Left hindlimb (tissue), 1 donor: ENCODE measurements at places on chromosomes 6 and 20.

- DNase-seq, result no peak
Measured at GRCh38 chr20:29741594-29741893, 1515.9 kb upstream of the DEFB115 start.

DNA sequence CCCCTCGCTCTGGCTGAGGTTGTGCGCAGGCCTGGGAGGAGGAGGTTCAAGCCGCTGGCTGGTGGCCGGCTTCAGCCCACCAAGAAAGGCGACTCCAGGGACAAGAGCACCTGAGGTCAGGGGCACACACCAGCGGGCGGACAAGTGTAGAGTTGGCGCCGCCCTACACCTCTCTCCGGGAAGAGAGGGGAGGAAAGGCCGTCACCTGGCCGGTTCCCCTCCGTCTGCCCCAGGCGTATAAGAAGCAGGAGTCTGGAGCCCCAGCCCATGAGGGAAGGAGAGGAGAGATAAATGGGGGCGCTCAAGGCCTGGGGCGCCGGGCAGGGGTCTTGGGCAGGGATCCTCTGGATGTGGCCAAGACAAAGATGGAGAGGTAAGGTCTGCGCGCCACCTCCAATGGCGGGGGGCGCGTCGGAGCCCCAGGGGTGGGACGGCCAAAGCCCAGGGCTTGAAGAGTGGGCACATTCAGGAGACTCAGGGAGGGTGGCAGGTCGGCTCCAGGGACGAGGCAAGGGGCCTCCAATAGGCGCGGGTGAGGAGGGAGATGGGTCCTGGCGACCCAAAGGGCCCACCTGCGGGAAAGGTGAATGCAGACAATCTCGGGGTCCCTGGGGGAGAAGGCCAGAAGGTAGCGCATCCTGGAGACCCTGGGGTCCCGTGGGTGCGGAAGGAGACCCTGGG lies 826 bp downstream of the RIMS4 start:
- no peak for DNase-seq

GRCh38 chr20:25257130-25257529 lies 9.2 kb downstream of the PYGB start:
- no peak for DNase-seq

DNA sequence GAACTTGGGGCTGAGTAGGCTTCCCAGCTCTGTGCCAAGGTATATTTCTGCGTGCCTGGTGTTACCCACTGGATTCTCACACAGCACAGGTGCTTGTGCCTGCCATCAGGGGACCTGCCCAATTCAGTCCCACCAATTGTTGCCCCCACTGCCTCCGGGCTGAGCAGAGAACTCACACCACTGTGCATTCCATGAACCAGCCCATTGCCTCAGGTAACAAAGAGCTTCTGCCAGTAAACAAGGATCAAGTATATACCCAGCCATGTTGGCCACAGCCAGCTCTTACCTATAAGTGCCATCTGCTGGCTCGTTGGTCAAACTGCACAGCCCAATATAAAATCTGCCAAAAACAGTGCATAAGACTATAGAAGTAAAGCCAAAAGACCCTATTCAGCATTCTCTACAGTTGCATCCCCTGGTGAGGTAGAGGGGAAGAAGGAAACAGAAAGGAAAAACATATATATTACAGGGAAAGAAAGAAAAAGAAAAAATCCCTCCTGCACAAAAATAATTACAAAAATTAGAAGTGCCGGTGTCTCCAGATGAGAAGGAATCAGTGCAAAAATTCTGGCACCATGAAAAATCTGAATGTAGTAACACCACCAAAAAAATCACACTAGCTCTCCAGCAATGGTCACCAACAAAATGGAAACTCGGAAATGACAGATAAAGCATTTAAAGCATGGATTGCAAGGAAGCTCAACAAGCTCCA lies 241.4 kb downstream of the IBTK start:
- no peak for DNase-seq

GRCh38 chr6:77356821-77357220 lies 106.5 kb downstream of the HTR1B start:
- no peak for DNase-seq

- no peak for DNase-seq
Measured at GRCh38 chr20:61718361-61719005, 347.2 kb downstream of the TAF4 start.

- DNase-seq, result no peak
Measured at GRCh38 chr6:122997541-122998150, 1.6 kb downstream of the CLVS2 start.

GRCh38 chr6:111894272-111894671 lies 21.0 kb upstream of the FYN start:
- no peak for DNase-seq

DNA sequence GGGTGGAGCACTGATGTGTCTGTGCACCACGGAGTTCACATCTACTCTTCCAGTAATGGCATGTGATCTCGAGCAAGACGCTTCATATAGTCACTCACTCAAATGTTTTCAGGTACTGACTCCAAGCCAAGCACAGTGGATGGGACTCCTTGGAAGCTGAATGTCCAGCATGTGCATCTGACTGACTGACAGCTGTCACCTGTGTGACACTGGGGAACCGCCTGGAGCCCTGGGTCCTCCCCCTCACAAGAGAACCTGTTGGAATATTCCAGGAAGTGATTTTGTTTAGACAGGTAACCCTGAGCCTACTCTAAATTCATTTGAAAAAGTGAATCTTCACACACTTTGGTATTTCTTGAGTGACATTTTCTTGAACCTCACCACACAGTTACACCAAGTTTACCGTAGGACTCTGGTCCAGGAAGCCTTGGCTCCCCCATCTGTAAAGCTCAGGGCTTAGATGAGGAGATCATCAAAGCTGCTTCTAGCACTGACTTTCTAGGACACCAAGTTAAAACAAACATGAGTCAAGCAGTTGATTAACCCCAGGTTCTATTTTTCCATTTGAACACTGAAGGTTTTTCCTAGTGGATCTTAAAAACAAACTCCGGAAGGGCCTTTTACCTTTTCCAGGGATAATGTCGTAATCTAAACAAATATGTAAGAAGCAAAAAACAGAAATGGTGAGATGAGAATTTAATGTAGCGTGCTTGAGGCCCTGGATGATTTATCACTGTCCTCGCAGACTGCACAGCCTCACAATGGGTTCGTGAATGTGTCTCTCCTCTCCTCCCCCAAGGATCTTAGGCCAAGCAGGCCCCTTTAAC lies 50.1 kb downstream of the EDN3 start:
- no peak for DNase-seq
